Activated CD4-positive, alpha-beta T cell treated with anti-CD3 and anti-CD28 coated beads, Interleukin-2, Interleukin-6, amounts not matched to agents 100 ng/mL and 50 ng/mL, durations not matched to agents 16 hours and 8 hours (primary cell): ENCODE measurements at places on chromosomes 2 and 18.

DNA sequence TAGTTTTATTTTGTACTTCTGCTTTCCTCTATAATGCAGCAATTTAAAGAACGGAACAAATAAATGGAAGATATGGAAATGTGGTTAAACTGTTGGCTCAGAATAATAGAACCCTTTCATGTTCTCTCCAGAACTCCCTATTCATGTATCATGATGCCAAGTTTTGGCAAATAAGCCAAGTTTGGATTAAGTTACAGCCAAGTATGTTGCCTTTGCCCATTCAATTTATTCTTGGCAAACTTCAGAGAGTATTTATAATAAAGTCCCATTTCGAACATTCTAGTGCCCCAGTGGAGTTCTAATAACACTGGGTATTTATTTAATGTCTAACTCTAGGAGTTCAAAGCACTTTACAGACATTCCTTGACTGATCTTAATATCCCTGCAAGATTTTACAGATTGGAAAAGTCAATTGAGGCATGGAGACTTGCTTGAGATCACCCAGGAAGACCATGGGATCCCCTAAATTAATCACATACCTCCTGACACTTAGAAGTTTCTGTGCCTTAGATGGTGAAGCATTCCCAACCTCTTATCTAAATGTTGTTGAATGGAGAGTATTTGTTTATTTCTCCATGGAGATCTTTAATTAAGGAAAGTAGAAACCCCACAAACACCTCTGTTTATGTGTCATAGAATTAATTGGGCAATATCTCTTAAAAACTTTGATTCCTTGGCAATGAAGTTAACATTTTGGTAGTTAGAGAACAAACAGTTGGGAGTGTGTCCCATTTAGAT is 106.7 kb downstream of the ACKR3 start:
- no peak for DNase-seq

GRCh38 chr18:4807604-4808293 is 352.6 kb upstream of the DLGAP1 start:
- DNase-seq: no peak

- DNase-seq: no peak
Observed at GRCh38 chr2:98569915-98570314, 38.4 kb downstream of the COA5 start.

- DNase-seq: no peak
Observed at GRCh38 chr2:214310319-214310718, 100.5 kb upstream of the VWC2L start.
